ENCODE measurements at places on chromosomes 6 and 20.

GRCh38 chr6:42530751-42531150 lies 33.1 kb upstream of the UBR2 start:
- DNase-seq = no peak

GRCh38 chr6:162026031-162026430 lies 701.5 kb downstream of the PRKN start:
- no peak for DNase-seq

- no peak for DNase-seq
Measured at GRCh38 chr6:52136934-52137467, 49.2 kb upstream of the IL17A start.

DNA sequence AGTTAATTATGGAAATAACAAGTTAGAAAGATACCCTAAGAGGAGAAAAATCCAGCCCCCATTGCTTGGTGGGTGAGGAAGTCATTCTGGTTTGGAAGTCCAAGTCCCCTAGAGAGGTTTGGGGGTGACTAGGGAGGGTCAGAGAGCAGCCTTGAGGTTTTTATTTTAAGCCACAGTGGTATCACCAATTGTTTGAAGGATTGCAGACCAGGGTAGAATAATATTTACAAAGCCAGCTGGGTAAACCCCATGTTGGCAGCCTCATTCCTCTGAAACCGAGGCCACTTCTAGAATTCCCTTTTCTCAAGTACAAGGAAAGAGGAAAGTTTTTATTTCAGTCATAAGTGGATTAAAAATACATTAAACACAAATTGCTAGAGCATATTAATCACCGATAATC lies 99.7 kb downstream of the TMEM170B start:
- no peak for DNase-seq

DNA sequence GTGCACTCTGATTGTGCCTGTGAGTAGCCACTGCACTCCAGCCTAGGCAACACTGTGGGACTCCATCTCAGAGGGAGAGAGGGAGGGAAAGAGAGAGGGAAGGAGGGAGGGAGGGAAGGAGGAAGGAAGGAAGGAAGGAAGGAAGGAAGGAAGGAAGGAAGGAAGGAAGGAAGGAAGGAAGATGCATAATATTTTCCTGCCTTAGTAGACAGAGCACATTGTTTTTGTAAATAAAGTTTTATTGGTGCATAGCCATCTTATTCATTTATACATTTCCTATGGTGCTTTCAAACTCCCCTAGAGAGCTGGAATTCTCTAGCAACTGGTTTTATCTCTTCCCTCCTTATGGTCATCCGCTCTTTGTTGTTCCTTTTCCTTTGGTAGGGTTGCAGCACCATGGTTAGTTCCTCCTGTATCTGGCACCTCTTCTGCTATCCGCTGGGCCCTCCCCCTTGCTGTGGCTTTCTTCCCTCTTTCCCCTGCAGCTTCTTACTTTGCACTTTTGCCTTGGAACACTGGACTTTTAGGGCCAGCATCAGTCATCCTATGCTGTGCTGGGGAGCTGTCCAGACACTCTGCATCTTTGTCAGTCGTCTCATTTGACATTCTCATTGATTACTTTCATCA lies 20.2 kb downstream of the GPR6 start:
- no peak for DNase-seq

DNA sequence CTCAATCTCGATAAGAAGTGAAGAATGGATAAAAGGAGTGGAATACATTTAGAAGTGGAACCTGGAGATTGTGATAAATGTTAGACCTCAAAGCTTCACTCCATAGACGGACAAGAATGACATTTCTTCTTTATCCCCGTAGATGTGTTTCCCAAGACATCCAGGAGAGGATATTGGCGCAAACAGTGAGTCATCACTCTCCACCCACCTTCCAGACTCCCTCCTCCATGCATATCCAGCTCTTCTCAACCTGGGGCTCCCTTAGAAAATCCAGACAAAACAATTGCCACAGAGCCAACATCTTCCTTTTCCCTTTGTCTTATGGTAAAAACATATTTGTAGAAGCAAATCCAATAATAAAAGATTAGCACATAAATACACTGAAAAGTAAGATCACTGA lies 586.1 kb downstream of the PTPRT start:
- DNase-seq = no peak

GRCh38 chr6:113539202-113539601 lies 317.9 kb upstream of the MARCKS start:
- DNase-seq = no peak

DNA sequence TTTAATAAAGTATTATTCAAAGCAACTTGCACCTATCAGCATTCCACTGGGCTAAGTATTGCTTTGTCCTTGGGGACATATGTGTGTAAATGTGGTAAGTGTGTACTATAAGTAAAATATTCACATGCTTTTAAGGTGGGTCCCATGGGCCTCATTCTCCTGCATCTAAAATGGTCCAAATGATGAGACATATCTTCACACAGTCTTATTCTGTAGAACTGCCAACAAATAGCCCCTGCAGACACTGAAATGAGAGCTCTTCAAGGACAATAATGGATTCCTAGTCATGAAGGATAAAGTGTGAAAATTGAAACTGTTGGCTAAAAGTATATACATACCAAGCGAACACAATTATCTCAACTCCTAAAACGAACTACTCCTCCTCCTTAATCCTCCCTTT lies 81.8 kb downstream of the SMLR1 start:
- DNase-seq = no peak

DNA sequence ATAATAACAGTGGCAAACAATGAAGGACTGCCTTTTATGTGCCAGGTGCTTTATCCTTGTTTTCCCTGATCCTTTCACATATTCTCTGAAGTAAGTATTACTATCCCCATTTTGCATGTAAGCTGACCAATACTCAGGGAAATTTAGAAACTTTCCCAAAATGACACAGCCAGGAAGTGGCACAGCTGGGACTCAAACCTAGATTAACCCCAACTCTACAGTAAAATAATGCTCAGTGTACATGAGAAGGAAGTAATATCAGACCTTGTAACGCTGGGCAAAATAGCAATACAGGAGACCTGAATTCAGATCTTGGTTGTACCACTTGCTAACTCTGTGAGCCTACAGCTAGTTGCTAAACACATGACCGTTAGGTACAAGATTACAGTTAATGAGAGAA lies 26.8 kb upstream of the NRSN1 start:
- DNase-seq = no peak

- DNase-seq = no peak
Measured at GRCh38 chr6:120960761-120961160, 373.5 kb downstream of the TBC1D32 start.

DNA sequence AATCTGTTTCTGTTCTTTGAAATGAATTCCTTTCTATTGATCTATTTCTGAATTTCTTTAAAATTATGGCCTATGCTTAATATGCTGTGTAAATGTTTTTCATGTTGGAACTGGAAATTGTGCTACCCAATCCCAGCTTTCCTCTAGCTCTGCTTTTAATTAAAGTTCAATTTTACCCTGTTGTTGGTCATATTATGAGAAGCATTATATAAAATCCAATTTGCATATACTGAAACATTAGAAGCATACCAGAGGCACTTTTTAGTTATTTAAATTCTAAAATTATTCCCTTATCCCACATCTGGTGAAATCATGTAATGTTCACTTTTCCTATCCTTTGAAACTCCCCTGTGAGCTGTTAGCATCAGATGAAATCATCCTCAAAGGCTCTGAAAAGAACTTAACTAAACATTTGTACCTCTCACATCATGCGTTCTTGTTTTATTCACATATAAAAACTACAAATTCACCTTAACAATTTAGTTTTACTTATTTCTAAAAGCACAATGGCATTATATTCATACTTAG lies 160.6 kb upstream of the COL21A1 start:
- no peak for DNase-seq

DNA sequence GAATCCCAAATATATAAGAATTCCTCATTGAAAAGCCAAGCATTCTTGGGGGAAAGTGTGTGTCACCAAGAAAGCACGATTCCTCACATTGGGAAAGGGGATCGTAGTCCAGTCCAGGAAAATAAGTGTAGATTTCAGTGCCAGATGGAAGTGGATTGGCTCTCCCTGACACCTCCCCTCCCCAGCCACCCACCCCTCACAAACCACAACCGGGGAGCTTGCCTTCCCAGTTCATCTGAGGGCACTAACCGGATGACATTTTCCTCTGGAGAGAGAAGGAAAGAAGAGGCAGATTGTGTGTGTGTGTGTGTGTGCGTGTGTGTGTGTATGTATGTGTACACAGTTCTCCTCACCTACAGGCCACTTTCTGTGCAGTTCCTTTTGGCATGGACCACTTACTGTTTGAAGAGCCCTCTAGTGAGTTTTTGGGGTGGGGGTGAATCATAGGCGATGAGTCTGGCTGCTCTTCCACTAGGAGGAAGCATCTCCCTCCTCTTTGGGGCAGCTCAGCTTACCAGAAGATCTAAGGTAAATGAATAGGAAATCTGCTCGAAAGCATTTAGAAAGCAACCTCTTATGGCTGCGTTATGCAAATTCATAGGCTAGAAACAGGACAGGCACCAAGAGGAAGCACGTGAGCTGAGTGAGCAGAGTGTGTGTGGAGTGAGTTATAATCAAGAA lies 20.8 kb downstream of the DAAM2 start:
- DNase-seq = no peak

DNA sequence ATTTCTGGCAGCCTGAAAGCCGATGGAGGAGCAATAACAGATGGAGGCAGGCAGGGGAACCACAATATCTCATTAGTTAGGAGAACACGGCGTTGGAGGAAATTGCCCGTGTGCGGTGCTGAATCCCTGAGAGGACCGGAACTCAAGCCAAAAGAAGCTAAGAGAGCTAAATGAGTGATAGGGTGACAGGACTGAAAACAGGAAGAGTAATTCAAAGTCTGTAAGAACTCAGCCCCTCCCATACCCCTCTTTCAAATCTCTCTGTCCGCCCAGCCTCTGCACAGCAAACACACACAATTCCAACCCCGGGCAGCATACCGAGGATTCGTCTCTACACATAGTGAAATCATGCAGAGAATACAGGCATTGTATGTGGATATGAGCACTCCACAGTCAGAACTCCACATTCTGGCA lies 2.6 kb upstream of the IPCEF1 start:
- DNase-seq = no peak

- no peak for DNase-seq
Measured at GRCh38 chr20:16018881-16019280, 554.4 kb downstream of the KIF16B start.

DNA sequence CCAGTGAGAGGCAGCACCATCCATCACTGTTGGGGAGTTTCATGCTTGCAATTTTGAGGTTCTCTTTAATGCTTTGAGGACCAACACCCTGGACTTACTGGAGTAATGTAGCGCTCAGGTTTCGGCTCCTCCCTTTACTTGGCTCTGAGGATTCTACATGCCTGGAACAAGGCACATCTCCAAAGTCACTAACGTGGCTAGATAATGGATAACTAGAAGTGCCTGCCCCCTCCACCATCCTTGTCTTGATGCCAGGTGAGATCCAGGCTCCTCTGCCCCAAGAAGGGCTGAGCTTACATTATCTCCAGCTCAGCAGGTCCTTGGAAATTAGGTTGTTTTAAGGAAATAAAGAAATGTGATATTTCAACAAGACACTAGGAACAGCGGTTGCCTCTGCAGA lies 75.5 kb upstream of the ZNFX1 start:
- DNase-seq = no peak

DNA sequence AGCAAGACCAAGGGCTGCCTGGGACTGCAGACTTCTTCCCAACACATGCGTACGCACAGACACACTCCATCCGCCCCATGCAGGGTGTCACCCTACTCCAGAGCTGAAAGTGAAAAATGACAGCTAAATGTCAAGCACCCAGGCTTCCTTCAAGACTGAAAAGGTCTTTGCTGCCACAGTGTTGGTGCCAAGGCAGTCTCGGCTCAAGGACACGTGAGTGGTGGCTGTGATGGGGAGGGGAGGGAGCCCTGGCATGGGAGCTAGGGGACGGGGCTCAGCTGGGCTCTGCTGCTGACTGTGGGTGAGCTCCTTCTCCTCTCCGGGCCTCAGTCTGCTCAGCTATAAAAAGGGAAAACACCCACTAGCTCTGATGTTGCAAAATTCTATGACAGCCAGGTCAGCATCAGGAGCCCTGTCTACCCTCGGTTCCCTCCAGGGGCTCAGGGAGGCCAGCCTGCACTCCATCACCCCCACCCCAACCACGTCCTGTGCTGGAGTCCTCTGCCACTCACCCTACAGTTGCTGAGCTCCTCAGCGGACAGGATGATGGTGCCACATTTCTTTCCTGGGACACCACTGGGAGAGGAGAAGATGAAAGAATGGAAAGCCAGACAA lies 47.6 kb downstream of the CPNE5 start:
- no peak for DNase-seq

DNA sequence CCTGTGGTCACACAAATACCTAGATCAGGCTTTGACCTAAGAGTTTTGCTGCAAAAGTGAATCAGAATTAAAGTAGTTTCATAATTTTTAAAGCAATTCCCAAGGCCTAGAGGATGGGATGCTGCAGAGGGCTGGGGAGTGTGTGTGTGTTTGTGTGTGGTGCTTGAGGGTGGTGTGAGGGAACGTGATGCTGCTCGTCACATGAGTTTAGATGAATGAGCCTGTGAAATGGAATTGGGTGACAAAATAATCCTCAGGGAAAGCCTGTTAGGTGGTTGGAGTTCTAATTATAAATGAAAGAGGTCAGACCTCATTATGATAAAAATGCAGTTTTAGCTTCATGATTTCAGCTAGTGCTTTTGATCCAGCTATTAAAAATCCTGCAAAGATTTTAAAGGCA lies 87.5 kb upstream of the TMEM170B start:
- DNase-seq = no peak
